ENCODE measurements at places on chromosomes 2 and 18. TPM values are rescaled to one million over a fixed set of nuclear protein-coding genes. Genes with fewer than 3 reads are reported as not detected.

The SCN7A gene
- 13.8 TPM for total RNA-seq

The RAPGEF4 gene
- total RNA-seq, result not detected

The SPHKAP gene
- total RNA-seq, result 0.27 TPM

The PAIP2B gene
- total RNA-seq, result 1.2 TPM

The NT5C1B gene
- total RNA-seq, result not detected

The GPR39 gene
- total RNA-seq, result 37.3 TPM

The NOSTRIN gene
- 91.6 TPM for total RNA-seq
